Heart right ventricle (tissue), 16 donors: ENCODE measurements at places on chromosomes 2 and 18. TPM values are rescaled to one million over a fixed set of nuclear protein-coding genes. Genes with fewer than 3 reads are reported as not detected.

- no peak for DNase-seq
- H3K27ac ChIP-seq, result no peak overlapping the region
- H3K27me3 ChIP-seq, result no peaks in the 10 kb centered on the region
- H3K4me3 ChIP-seq, result no peak overlapping the region
- no peaks in the 10 kb centered on the region for H3K4me1 ChIP-seq
These were observed 355.2 kb upstream of the UBE2E3 start for GRCh38 chr2:180625006-180625844.

GRCh38 chr2:85680707-85681371, 12.8 kb upstream of the SFTPB start:
- H3K27ac ChIP-seq, result peak overlapping the region; percentile 33
- H3K27me3 ChIP-seq, result no peaks in the 10 kb centered on the region
- H3K4me1 ChIP-seq, result peaks cover 9% of the 10 kb centered on the region
- H3K4me3 ChIP-seq, result no peak overlapping the region
- no peak for DNase-seq

GRCh38 chr18:45441110-45441847, 174.0 kb upstream of the SLC14A2 start:
- DNase-seq, result no peak
- no peaks in the 10 kb centered on the region for H3K36me3 ChIP-seq
- H3K4me1 ChIP-seq, result no peaks in the 10 kb centered on the region
- no peak overlapping the region for H3K27ac ChIP-seq
- H3K27me3 ChIP-seq, result no peaks in the 10 kb centered on the region
- H3K4me3 ChIP-seq, result no peak overlapping the region

GRCh38 chr2:179440642-179441251, 176.1 kb upstream of the SESTD1 start:
- H3K27me3 ChIP-seq, result no peaks in the 10 kb centered on the region
- no peak for DNase-seq
- H3K36me3 ChIP-seq, result no peaks in the 10 kb centered on the region

DNA sequence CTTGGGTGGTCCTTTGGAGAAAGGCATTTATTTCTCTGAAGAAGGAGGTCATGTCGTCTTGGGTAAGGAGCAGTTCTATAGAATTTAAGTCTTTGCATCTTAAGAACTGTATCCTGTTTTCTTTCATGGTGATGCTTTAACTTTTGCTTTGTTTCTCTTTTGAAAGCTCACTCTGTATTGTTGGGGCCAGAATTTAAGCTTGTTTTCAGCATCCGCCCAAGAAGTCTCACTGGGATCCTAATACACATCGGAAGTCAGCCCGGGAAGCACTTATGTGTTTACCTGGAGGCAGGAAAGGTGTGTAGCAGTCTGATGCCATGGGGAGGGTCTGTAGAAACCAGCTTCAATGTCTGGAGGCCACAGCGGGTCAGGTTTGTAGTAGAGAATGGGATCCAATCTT, 64.7 kb upstream of the TTC39C start:
- H3K4me1 ChIP-seq, result no peaks in the 10 kb centered on the region
- no peak overlapping the region for H3K4me3 ChIP-seq
- no peak overlapping the region for H3K27ac ChIP-seq
- no peak for DNase-seq
- no peaks in the 10 kb centered on the region for H3K36me3 ChIP-seq

The HOXD12 gene
- total RNA-seq, result not detected

GRCh38 chr2:11855064-11855760, 108.8 kb downstream of the LPIN1 start:
- no peaks in the 10 kb centered on the region for H3K36me3 ChIP-seq
- H3K27me3 ChIP-seq, result no peaks in the 10 kb centered on the region
- H3K27ac ChIP-seq, result no peak overlapping the region
- peaks cover 29% of the 10 kb centered on the region for H3K4me1 ChIP-seq

GRCh38 chr2:146981921-146982320, 862.9 kb upstream of the ACVR2A start:
- no peak for DNase-seq
- no peaks in the 10 kb centered on the region for H3K36me3 ChIP-seq
- no peak overlapping the region for H3K4me3 ChIP-seq
- H3K27me3 ChIP-seq, result no peaks in the 10 kb centered on the region

DNA sequence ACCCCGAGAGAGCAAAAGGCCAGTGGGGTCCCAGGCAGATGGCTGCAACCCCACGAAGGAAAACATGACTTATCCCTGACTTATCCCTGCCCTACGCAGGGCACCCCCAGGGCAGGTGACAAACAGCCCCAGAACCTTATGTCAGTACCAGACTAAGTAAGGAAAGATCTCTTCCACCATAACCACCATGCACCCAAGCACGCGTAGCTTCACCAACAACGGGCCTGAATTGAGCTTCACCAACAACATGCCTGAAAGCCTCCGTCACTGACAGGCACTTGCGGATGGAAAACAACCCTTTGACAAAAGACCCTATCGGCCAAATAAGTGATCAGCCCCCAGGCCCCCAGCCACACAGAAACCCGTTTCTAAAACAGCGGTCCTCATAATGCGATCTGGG, 34.1 kb downstream of the HDAC4 start:
- H3K4me1 ChIP-seq, result no peaks in the 10 kb centered on the region
- no peaks in the 10 kb centered on the region for H3K36me3 ChIP-seq
- H3K27me3 ChIP-seq, result no peaks in the 10 kb centered on the region
- no peak overlapping the region for H3K27ac ChIP-seq
- DNase-seq, result no peak

DNA sequence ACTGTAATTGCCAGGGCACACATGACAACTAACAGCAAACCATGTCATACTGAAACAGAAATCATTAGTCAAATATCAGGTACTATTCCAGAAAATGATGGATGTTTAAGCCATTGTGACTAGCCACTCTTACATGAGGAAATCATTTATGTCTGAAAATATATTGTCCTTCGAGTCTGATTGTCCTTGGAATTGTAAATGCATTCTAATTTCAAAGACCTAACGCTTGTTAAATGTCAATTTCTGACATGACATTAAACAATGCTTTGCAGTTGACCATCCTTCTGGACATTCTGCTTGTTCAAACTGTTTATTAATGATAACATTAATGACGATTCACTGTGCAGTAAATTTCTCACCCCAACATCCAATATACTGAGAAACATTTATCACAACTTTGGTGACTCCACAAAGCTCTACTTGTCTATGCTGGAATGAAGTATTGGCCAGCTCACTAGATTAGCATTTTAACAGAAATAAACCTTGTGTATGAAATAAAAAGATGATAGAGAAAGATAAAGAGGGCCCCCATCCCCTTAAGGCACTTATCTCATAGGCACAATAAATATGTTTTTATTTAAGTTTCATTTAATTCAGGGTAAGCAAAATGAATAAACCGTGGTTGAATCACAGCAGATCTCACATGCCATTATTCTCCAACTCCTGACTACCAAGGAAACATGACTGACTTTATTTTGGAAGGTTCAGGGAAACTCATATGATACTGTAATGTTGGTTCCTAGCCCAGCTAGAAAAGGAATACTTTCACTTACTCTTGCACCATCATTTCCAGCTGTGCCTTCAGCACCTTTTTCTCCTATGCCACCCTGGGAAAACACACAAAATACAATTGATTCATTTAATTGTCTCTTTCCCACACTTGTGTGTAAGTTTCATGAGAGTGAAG, 82.3 kb downstream of the COL3A1 start:
- no peaks in the 10 kb centered on the region for H3K4me1 ChIP-seq
- H3K27ac ChIP-seq, result no peak overlapping the region
- no peaks in the 10 kb centered on the region for H3K27me3 ChIP-seq
- no peaks in the 10 kb centered on the region for H3K36me3 ChIP-seq
